Epithelial cell of proximal tubule (primary cell): ENCODE measurements at places on chromosomes 13 and 19. TPM values are rescaled to one million over a fixed set of nuclear protein-coding genes. Genes with fewer than 3 reads are reported as not detected.

- no peak for DNase-seq
Measured at GRCh38 chr13:28337166-28338005, 157.5 kb downstream of the FLT1 start.

GRCh38 chr19:3073159-3073563, 10.9 kb upstream of the TLE5 start:
- no peak for DNase-seq

CD209 gene
- total RNA-seq: 0.12 TPM in 1 of 2 replicates, not detected in the other

DNA sequence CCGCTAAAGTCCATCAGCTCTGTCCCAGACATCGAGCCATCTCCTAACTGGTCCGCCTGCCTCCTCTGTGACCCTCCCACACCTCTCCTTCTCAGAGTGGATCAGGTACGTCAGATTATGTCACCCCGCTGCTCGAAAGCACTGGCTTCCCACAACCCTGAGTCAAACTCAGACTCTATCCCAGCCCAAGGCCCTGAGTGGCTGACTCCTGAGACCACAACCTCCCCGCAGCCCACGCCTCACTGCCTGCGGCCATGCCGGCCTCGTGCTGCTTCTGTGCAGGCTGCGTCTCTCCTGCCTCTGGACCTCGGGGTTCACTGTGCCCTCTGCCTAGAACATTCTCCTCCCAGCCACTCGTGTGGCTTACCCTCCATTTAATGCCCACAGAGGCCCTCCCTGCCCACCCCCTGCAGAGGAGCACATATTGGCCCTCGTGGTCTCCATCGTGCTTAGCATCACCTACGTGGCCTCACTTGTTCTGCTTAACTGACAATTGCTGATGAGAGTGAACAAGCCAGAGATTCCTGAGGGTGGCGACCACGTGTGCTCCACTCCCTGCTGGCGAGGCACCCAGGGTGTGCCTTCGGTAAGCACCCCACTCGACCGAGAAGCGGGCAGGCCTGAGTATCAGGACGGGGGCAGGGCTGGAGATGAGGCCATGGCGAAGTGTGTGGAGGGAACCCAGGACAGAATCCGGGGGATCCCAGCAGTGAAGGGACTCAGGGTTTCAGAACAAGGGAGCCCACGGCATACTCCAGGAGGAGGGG, 13.5 kb upstream of the FKRP start:
- DNase-seq: no peak

TMEM190 gene
- not detected in 2 replicates for total RNA-seq

- DNase-seq: no peak
Measured at GRCh38 chr19:7772752-7773291, 9.8 kb downstream of the CLEC4M start.

ZNF888 gene
- 5.1 and 6.3 TPM in 2 replicates for total RNA-seq

MYH14 gene
- total RNA-seq: 19.2 and 23.8 TPM in 2 replicates

- DNase-seq: no peak
Measured at GRCh38 chr19:33263325-33264023, 37.8 kb upstream of the SLC7A10 start.

GRCh38 chr13:32285633-32285965, 29.6 kb downstream of the ZAR1L start:
- DNase-seq: no peak

CCDC194 gene
- total RNA-seq: not detected in 2 replicates

- no peak for DNase-seq
Measured at GRCh38 chr13:29801737-29802305, 48.6 kb downstream of the UBL3 start.

ARHGAP45 gene
- total RNA-seq: 6.2 and 6.7 TPM in 2 replicates

OR7D4 gene
- total RNA-seq: not detected in 2 replicates

DNA sequence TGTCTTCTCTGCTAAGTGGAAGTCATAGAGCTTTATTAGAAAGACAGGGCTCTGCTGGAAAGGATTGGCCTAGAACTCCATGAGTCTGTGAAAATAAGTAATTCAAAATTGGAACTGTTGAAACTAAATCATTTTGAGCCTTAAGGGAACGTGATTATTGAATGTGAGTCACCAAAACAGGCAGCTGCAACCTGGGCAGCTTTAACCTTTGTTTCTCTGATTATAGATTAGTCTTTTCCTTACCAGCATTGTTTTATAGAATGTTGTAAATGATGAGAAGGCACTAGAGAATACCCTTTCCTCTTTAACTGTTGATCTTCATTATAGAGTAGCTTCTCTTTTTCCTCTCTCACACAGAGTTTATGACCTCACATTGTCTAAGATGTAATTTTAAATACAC, 638.8 kb upstream of the SLITRK6 start:
- no peak for DNase-seq

GRCh38 chr13:54636231-54636630, 1607.6 kb downstream of the OLFM4 start:
- DNase-seq: no peak

DNA sequence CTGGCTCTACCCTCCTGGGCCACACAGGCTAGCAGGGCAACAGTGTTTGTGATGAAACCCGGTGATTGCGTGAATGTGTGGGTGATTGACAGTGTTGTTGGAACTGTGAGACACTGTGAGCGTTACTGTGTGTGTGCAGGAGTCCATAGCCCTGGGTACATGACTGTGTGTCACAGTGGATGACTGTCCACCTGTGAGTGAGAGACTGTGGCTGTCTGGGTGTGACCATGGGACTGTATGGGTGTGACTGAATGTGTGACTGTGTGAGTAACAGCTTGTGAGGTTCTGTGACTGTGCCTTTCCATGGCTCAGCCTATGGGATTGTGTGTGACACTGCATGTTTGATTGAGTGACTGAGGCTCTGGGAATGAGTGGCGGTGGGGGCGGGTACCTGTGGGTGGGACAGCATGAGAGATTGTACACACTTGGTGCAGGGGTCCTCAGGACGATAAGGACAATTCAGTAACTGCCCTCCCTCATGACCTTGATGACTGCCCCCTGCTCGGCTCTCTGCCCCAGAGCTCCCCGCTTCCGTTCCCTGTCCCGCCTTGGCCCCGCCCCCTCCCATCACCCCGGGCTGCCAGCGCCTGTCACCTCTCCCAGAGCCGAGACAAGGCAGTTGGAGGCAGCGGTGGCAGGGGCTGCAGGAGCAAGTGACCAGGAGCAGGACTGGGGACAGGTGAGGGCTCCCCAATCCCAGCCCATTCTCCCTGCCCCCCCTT, at the start of gene GIPR:
Gene GIPR, plus strand, starts transcription at position 602 of the 722 bp plus-strand sequence. CDS start 1,300 bp downstream, outside the sequence.
- no peak for DNase-seq

DNA sequence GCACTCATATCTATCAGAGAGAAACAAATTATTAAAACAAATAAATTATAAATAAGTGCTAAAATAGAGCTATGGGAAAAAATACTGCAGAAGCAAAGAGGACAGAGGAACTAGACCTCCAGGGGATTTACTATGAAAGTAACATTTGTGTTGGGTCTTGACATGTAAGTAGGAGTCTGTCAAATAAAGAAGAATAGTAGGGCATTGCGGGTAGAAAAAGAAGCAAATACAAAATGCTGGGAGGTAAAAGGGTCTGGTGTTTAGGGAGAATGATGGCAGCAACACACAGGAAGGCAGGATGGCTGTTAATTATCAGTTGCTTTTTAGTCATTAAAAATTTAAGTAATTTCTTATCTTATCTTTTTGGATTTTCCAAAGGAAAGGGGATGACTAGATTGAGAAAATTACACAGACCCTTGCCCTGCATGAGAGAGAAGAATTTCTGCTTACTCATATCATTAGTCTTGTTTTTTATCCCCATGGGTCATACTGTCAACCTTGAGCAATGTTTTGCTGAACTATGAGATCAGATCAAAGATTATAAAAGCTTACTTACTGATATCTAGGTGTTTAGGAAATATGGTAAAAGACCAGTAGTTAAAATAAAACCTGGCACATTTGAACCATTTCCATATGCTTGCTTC, 472.7 kb downstream of the DIAPH3 start:
- DNase-seq: no peak

- DNase-seq: no peak
Measured at GRCh38 chr13:28718196-28718542, 601 bp downstream of the SLC46A3 start.

C5AR2 gene
- not detected in 2 replicates for total RNA-seq

- DNase-seq: no peak
Measured at GRCh38 chr13:98626298-98626935, 49.5 kb upstream of the STK24 start.

GRCh38 chr19:11137542-11138384, 17.8 kb downstream of the SPC24 start:
- no peak for DNase-seq

SELENOV gene
- total RNA-seq: 0.17 TPM in 1 of 2 replicates, not detected in the other
